ENCODE measurements at places on chromosomes 7 and 10.

DNA sequence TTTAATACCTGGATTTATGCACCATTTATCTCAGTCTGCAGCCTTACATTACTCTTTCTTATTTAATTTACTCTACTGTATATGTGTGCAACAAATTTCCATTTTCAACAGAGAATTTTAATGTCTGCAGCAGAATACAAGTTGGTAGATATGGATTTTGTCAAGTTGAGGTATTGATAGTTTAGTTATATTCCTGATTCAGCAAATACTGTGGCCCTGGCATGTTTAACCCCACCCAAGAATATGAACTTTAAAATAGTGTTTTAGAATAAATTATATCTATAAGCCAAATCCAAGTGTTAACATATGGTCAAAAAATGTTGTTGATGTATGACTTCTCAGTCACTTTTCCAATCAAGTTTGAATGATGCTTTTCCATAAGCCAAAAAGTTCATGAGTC lies 378.4 kb upstream of the NRG3 start:
- no peak for DNase-seq

- DNase-seq: no peak
Measured at GRCh38 chr7:27213433-27214238, 13.7 kb upstream of the HOXA13 start.

- no peak for DNase-seq
Measured at GRCh38 chr7:150307129-150307528, 16.0 kb upstream of the LRRC61 start.

DNA sequence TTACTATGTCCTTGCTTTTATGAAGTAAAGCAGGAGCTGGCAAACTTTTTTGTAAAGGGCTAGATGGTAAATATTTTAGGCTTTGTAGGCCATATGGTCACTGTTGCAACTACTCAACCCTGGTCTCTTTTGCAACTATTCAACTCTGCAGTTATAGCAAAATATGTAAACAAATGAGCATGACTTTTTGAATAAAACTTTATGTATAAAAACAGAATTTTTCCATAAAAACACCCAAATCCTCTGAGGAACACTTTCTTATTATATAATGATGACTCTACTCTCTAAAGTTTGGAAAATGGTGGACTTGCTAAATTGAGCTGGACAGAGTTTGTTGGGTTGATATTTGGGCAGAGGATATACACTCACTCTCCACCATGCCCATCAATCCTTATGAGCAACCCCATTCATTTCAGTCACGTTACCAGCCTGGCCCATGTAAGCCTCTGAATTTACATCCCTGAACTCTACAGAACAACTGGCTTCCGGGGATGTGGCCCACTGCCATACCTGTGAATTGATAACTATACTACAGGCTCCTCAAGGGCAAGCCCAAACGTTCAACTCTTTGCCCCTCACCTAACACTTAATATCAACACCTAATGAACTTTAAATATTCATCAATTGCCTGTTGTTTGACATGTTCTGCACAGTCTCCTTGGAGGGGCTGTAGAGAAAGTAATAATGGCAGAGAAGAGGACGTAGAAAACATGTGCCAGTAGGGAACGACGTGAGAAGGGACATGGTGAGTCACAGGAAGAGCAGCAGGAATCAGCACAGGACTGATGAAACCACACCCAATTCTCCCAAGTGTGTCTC lies 37.6 kb downstream of the SGMS1 start:
- DNase-seq: no peak

DNA sequence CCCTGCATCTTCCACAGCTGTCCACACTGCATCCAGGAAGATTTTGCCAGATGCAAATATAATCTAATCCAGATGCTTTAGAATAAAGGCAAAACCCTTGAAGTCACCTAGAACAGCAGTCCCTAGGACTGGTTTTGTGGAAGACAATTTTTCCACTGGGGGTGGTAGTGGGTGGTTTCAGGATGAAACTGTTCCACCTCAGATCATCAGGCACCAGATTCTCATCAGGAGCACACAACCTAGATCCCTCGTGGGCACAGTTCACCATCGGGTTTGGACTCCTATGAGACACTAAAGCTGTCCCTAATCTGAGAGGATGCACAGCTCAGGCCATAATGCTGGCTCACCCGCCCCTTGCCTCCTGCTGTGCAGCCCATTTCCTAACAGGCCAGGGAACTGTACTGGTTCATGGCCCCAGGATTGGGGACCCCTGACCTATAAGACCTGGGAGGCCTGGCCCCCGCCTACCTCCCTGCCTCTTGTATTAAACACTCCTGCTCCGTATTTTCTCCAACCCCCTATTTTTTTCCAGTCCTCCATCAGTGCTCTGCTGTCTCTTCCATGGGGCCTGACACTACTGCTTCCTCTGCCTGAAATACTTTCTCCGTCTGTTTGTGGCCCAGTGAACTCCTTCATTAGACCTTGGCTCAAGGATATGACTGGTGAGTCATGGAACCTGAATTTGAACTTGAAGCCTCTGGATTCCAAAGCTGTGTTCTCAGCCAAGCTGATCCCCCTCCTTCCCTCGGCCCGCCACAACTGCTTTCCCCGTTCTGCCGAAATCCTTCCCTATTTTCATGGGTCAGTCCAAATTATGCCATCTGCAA lies 79.9 kb upstream of the RHEB start:
- no peak for DNase-seq

DNA sequence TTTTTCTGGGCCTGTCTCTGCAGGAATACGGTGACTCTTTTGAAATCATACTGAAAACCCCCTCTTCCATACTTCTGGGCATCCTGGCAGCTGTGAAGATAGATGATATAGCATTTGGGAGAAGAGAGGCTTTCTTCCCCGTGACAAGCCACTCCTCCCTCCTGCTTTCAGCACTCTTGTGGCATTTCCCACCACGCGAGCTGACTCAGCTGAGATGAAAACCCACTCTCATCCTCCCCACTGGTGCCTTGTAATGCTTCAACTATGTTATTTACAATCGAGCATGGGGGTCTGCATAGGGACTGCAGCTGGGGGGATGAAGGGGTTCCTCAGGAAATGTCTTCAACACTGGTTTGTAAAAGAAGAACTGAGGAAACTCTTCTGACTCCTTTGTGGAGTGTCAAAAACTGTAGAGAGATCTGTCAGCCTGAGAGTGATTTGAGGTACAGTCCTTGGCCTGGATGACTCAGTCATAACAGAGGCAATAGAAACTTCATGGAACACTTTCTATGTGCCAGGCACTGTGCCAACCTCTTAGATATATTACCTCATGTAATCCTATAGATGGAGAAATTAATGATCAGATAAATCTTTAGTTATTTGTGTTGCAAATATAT lies 1.7 kb upstream of the TBATA start:
- no peak for DNase-seq

- no peak for DNase-seq
Measured at GRCh38 chr7:84617265-84618030, 422.9 kb upstream of the SEMA3A start.

DNA sequence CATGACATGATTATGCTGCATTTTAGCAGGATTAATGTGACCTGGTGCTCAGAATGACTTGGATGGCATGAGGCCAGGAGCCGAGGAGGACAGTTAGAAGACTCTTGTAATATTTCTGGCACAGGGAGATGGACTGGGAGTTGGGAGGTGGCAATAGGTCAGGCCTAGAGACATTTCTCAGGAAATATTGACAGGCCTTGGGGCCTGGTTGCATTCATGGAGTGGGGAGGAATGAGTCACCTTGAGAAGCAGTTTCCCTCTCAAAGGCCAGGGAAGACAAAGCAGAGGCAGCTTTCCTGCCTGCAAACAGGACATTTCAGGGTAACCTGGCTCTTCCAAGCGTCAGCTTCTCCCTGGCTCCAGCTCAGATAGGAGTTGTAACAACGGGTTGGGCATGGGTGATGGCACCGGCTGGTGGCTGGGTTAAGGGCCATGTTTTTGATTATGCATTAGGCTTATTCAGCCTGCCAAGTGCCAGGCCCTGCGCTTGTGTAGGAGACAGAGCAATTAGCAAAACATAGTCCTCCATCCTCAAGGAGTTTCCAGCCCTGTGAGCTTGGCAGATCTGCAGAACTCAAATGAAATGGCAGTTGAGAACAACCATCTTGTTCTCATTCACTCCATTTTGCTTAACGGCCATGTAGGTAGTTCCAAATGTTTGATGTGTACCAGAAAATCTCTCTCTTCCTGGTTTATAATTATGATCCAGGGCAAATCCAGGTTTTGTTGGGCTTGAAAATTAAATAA lies 38.2 kb downstream of the HK1 start:
- no peak for DNase-seq

DNA sequence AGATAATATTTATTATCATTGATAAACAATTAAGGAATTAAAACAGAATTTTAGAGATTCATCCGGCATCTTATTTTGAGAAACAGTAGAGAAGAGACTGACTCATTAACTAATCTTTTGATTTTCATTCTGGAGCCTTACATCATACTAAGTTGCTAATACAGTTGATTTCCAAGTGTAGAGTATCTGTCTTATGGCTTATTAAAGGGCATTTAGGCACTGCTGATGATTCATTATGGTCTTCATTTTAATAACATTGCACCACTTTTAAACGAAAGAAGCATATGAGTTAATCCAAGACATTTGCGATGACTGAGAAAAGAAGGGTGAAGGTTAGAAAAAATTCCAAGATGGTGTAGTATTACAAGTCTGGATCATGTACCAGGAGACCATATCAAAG lies 186.0 kb upstream of the CACNA2D1 start:
- no peak for DNase-seq

DNA sequence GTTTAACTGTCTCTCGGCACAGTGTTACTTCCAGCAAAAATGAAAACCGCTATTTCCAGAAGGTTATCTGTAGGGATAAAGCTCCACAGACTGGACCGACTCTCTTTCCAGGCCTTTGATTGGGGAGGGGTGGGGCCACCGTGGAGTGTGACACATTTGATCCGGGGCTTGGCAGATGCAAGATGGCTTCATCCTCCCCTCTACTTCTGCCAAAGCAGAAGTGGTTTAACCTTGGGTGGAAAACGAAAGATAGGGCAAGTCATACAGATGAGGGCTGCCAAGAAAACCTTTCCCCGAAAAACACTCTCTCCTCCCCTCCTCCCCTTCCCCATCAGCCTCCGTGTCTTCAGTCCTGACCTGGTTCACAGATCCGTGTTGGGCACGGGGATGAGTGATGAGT lies 139.7 kb upstream of the SH2B2 start:
- DNase-seq: no peak

- DNase-seq: no peak
Measured at GRCh38 chr10:70797840-70798239, 12.7 kb upstream of the TBATA start.

DNA sequence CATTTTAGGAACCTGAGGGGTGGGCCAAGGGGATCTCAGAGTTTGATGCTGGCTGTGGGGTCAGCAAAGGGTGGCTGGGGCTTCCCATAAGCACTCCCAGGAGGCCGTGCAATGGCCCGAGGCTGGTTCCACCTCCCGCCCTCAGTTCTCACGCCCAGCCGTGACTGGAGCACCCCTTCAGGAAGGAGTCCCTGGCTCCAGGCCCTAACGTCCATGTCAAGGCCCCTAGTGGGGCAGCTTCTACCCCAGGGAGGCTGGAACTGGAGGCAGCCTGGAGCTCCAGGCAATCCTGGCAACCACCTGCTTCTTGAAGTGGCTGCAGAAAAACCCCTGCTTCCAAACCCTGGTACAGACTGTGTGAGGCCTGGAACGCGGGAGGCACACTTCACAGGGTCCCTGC lies 165.5 kb downstream of the DIP2C start:
- DNase-seq: no peak

- DNase-seq: no peak
Measured at GRCh38 chr7:43905209-43905946, 1.0 kb downstream of the URGCP start.

DNA sequence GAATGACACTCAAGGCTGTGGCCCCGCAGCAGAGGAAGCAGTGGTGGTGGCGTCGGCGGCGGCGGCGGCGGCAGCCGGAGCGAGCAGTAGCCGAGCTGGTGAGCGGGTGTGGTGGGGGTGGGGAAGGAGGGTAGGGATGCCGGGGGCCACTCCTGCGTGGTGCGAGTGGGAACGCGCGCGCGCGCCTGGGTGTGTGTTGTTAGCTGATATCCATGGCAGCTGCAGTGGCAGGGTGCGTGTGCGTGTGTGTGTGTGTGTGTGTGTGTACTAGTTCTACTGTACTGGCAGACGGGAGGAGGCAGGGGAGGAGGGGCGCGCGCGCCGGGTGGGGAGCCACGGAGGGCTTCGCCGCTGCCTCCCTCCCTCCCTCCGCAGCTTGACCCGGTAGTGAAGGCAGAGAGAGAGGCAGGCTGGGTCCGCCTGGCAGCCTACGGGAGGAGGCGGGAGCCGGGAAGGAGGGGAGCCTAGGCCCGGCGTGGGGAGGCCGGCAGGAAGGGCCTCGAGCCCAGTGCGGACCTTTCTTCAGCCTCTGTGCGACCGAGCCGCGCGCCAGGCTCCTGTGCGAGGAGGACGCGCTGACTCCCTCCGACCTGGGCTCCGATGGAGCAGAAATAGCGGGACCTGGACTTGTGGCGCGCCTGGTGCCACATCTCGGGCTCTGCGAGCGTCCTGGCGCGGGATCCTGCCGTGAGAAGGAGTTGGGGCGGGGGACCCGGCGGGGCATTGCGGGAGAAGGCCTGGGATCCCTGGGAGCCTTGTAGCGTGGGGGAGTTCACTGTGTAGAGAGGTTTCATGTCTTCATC lies at the start of gene MAGI2:
MAGI2 (minus strand) TSS at position 110 of the 803 bp plus-strand sequence. CDS start 347 bp downstream, outside the sequence.
- no peak for DNase-seq

DNA sequence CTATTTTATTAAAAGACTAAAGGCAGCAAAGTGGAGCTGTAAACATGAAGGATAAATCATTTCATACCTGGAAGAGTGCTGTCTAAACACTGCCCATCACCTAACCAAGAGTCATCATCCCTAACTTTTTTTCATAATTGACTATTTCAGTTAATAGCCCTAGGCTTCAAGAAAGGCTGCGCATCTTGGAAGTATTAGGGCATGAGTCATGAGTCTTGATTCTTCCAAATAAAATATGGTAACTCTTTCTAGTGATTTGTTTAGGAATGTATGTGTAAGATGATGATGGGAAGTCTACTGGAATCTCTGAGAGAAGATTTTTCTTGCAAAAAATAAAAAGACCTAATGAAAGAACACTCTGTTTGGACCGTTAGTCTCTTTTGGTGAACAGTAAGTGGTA lies 207.7 kb upstream of the AHR start:
- DNase-seq: no peak

DNA sequence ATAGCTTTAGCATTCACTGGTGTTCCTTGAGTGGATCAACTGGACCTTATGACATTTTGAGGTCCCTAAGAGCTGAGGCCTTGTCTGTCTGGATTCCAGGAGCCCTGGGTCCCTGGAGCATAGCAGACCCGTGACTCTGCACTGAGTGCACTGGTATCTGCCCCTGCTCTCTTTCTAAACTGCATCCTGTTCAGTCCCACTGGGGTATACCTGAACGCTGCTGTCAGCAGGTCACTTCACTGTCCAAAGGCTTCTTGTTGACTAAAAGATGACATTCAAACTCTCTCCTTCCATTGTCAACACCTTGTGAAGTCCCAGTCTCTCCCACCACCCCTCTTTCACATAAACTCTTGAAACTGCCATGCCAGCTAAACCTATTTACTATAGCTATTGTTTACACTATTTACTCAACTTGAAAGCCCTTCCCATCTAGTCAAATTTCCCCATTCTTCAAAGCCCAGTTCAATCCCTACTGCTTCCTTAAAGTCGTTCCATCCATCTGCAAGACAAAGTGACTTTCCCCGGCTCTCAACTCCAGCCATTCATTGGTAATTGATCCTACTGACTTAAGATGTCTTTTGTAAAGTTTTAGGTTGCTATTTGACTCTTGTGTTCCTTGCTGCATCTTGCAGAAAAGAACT lies 523.3 kb downstream of the KCNMA1 start:
- DNase-seq: no peak

GRCh38 chr7:1449951-1450350 lies 9.3 kb downstream of the MICALL2 start:
- no peak for DNase-seq

Measured in effector memory CD4-positive, alpha-beta T cell (primary cell).